ENCODE measurements at places on chromosomes 1 and 21.

- no peak for DNase-seq
Observed at GRCh38 chr1:180851995-180852887, 60.5 kb upstream of the KIAA1614 start.

GRCh38 chr1:30657131-30658013 lies 66.0 kb downstream of the MATN1 start:
- no peak for DNase-seq

GRCh38 chr21:28818663-28819278 lies 173.9 kb downstream of the LTN1 start:
- DNase-seq: no peak

GRCh38 chr1:38589036-38589435 lies 270.5 kb downstream of the RRAGC start:
- DNase-seq: no peak

GRCh38 chr1:83583351-83584014 lies 415.4 kb downstream of the TTLL7 start:
- peak; percentile 27 for DNase-seq

GRCh38 chr1:63277195-63278192 lies 44.9 kb upstream of the FOXD3 start:
- no peak for DNase-seq

GRCh38 chr1:225299624-225300023 lies 128.2 kb downstream of the LBR start:
- peak; percentile 84 for DNase-seq

DNA sequence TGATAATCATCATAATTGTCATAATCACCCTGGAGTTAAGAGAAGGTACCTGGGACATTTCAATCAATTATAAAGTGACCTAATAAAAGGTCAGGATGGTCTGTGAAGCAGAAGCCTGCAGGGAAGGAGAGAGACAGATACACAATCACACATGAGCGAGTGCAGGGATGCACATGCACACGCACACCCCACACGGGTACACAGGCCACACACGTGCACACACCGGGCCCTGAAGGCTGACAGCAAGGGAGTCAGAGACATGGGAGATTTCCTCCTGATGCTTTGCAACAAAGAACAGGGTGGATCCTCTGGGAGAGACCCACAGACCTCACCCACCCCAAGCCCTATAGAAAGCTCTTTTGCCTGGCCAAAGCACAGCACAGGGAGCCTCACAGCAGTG lies 82.3 kb upstream of the ZC3H12A start:
- DNase-seq: no peak
